ENCODE measurements at places on chromosomes 2 and 18. TPM values are rescaled to one million over a fixed set of nuclear protein-coding genes. Genes with fewer than 3 reads are reported as not detected.

DNA sequence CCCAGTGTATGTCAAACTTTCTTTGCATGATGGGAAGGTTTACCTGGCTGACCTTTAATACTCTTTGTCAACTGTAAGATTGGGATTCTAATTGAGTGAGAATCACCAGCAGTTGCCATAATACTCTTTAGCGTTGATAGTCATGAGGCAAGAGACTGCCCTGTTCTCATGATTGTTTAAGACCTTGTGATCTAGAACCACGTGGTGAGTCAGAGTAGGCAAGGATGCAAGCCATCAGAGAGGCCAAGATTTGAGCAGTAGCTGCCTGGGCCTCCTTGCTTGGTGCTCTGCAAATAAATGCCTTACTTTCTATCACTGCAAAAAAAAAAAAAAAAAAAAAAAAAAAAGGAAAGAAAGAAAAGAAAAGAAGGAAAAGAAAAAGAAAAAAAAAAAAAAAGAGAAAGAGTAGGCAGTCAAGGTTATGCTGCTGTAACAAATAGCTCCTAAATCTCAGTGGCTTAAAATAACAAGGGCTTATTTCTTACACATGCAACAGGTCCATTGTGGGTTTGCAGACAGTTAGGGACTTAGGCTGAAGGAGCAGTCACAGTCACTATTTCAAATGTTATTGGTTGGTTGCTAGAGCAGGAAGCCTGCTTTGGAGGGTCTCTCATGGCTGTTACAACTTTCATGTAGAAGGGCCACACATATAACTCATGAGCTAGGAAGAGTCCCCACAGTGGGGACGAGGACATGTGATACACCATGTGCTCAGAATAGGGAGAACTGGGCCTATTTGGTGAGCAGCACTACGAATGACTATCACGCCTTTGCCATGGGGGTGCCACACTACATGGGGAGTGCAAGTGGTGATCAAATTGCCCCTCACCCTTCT is 21.7 kb downstream of the IL1R2 start:
- no peak for DNase-seq
- H3K27ac ChIP-seq = no peak overlapping the region
- H3K4me1 ChIP-seq = no peaks in the 10 kb centered on the region
- no peaks in the 10 kb centered on the region for H3K27me3 ChIP-seq

The TUBA3E gene
- 0.15 TPM for polyA plus RNA-seq

DNA sequence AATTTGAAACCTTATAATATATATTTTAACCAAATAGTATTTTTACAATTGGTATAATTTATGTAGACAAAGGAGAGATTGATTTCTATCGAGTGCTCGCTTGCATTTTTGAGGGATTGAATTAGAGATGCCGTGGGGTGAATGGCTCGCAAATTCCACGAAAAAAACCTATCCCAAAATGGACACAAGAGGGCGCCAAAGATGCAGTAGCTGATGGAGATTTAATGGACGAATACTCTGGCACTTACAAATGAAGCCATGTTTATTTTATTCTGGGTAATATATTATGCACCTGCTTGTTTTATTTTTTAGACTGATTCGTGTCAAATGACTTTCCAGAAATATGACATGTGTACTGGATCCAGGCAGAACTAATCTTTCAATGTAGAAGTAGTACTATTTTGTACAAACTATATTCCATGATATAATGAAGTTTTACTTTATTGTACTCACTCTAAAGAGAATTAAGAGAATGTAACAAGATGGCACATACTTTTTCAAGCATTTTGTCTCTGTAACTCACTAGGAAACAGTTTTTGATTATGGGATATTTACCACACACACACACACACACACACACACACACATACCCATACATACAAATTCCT is 505.4 kb downstream of the PLCL1 start:
- H3K27ac ChIP-seq = no peak overlapping the region
- H3K4me3 ChIP-seq = no peak overlapping the region
- no peaks in the 10 kb centered on the region for H3K4me1 ChIP-seq
- H3K36me3 ChIP-seq = no peaks in the 10 kb centered on the region

- H3K27me3 ChIP-seq = no peaks in the 10 kb centered on the region
- peaks cover 10% of the 10 kb centered on the region for H3K4me1 ChIP-seq
- H3K4me3 ChIP-seq = no peak overlapping the region
- DNase-seq = no peak
- no peak overlapping the region for H3K27ac ChIP-seq
These were observed 311.9 kb downstream of the MYCN start for GRCh38 chr2:16252251-16252650.

The QPCT gene
- polyA plus RNA-seq = 1.5 TPM

DNA sequence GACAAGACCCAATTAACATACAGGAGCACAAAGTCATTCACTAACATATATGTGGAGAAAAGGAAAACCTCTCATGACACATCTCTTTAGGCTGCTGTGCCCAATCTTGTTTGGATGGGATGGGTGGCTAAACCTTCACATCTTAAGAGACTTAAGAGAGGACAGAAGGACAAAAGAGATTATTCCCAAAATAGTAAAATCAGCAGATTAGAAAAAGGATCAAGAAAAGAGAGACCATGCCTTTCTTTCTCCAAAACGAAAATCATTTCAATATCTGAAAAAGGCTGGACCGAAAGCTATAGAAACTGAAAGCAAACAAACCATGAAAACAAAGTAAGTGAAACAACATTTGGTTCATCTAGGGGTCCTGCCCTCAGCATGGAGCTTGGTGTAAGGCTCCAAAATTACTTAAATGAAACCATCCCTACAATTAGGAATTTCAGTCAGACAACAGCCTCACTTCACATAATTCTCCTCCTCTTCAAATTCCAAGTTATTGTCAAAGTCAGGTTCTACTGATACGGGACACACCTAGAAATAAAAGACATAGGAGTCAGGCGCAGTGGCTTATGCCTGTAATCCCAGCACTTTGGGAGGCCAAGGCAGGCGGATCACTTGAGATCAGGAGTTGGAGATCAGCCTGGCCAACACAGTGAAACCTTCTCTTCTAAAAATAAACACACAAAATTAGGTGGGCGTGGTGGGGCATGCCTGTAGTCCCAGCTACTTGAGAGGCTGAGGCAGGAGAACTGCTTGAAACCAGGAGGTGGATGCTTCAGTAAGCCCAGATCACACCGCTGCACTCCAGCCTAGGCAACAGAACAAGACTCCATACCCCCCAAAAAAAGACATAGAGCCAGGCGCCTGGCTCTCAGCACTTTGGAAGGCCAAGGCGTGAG is 5.2 kb downstream of the STARD7 start:
- no peak overlapping the region for H3K27ac ChIP-seq
- no peaks in the 10 kb centered on the region for H3K36me3 ChIP-seq
- H3K27me3 ChIP-seq = no peaks in the 10 kb centered on the region
- DNase-seq = no peak

DNA sequence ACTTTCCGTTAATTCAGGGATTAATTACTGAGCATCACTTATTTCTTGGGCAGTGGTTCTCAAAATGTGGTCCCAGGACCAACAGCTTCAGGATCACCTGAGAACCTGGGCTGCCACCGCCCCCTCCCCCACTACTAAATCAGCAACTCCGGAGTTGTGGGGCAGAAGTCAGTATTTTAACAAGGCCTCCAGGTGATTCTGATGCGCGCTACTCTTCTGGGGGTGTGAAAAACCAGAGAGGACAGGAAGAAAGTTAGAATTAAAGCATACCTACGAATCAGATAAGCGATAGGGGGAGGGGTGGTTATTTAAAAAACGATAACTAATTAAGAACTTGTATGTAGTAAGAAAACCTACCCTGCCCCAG is 319 bp downstream of the ZSCAN30 start:
- H3K27me3 ChIP-seq = no peaks in the 10 kb centered on the region
- no peaks in the 10 kb centered on the region for H3K36me3 ChIP-seq
- H3K27ac ChIP-seq = no peak overlapping the region
- DNase-seq = peak; percentile 45
- H3K4me1 ChIP-seq = peaks cover 7% of the 10 kb centered on the region

The ANKRD53 gene
- polyA plus RNA-seq = 2.2 TPM

GRCh38 chr2:29607038-29607420 is 314.4 kb downstream of the ALK start:
- no peak for DNase-seq
- no peak overlapping the region for H3K4me3 ChIP-seq
- no peaks in the 10 kb centered on the region for H3K4me1 ChIP-seq
- no peaks in the 10 kb centered on the region for H3K36me3 ChIP-seq

DNA sequence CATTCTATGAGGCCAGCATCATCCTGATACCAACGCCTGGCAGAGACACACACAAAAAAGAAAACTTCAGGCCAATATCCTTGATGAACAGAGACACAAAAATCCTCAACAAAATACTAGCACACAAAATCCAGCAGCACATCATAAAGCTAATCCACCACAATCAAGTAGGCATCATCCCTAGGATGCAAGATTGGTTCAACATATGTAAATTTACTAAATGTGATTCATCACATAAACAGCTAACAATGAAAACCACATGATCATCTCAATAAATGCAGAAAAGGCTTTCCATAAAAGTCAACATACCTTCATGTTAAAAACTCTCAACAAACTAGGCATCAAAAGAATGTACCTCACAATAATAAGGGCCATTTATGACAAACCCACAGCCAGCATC is 65.3 kb downstream of the WDPCP start:
- no peaks in the 10 kb centered on the region for H3K36me3 ChIP-seq
- no peaks in the 10 kb centered on the region for H3K4me1 ChIP-seq
- no peaks in the 10 kb centered on the region for H3K27me3 ChIP-seq
- H3K4me3 ChIP-seq = no peak overlapping the region
- no peak overlapping the region for H3K27ac ChIP-seq

DNA sequence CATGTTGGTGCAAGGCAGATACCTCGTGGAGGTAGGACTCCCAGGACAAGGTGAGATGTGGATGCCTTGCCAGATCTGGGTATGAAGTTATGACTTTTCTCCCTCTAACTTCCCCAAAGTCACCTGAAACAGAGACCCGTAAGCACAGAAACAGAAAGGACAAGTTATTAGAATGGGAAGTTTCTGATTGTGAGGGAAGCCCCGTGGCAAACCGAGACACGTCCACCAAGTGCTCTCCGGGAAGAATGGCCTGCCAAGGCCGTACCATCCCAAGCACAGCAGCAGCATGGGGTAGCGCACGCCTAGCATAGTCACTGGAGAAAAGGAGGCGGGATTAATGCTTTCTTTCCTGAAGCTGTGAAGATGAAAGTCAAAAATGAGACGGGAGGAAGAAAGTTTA is 110.6 kb downstream of the ZNF532 start:
- H3K27ac ChIP-seq = no peak overlapping the region
- H3K4me1 ChIP-seq = peaks cover 2% of the 10 kb centered on the region
- no peaks in the 10 kb centered on the region for H3K36me3 ChIP-seq
- DNase-seq = no peak

DNA sequence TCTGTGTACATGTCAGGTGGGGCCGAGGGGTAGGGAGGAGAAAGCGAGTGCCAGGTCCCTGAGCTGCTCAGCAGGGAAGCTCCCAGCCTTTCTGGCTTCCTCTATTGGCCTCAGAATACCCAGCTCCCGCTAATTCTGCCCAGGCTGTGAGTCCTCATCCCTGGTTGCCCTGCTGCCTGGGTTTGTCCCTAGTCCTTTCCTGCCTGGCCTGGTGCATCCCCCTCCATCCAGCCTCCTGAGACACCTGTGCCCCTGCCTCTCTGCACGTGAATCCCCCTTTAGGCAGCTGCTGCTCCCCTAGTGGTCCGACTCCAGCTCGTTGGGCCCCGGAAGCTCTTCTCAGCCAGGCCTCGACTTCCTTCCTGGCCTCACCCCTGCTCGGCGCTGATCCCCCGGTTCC is 54.6 kb downstream of the INHBB start:
- H3K27me3 ChIP-seq = no peaks in the 10 kb centered on the region
- no peak overlapping the region for H3K27ac ChIP-seq
- peak; percentile 10 for DNase-seq
- H3K4me3 ChIP-seq = no peak overlapping the region
- no peaks in the 10 kb centered on the region for H3K36me3 ChIP-seq
- H3K4me1 ChIP-seq = no peaks in the 10 kb centered on the region

DNA sequence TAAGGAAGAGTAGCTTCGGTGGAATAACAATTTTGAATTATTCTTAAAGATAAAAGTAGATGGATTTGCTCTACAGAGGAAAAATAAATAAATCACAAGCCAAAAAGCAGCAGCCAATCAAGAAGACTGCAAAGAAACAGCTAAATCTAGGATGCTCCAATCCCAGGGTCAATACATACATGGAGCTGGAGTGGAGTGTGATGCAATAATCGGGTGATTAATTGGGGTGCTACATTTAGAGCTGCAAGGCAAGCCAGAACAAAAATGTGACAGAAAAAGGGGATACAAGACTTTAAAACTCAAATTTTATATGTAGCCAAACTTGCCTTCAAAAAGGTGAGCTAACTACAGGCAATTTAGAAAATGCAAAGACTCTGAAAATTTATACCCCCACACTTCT is 215.8 kb downstream of the TCF4 start:
- no peak for DNase-seq
- H3K4me3 ChIP-seq = no peak overlapping the region
- no peak overlapping the region for H3K27ac ChIP-seq
- H3K4me1 ChIP-seq = no peaks in the 10 kb centered on the region

DNA sequence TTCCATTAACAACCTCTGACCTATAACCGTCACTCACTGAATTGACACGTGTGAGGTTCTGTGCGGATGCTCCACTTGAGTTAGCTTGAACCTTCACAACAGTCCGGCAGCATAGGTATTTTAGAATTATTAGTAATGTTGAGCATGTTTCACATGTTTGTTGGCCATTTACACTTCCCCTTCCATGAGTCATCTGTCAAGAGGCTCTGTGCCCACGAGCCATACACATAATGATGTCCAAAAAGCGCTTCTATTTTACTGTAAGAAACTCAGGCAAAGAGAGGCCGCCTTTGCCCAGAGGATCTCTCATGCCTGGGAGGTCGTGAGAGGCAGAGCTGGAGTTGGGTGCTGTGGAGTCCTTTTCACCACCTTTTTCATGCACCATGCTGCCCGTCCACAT is 28.9 kb upstream of the TMEM214 start:
- no peaks in the 10 kb centered on the region for H3K27me3 ChIP-seq
- no peaks in the 10 kb centered on the region for H3K36me3 ChIP-seq
- H3K4me3 ChIP-seq = no peak overlapping the region
- DNase-seq = no peak

GRCh38 chr2:157269922-157270321 is 12.4 kb downstream of the GALNT5 start:
- no peak for DNase-seq
- H3K4me1 ChIP-seq = no peaks in the 10 kb centered on the region
- no peak overlapping the region for H3K4me3 ChIP-seq
- no peaks in the 10 kb centered on the region for H3K36me3 ChIP-seq
- no peaks in the 10 kb centered on the region for H3K27me3 ChIP-seq

- H3K4me3 ChIP-seq = peak overlapping the region; percentile 79
- H3K4me1 ChIP-seq = peaks cover 1% of the 10 kb centered on the region
- DNase-seq = no peak
- no peaks in the 10 kb centered on the region for H3K36me3 ChIP-seq
- H3K27me3 ChIP-seq = no peaks in the 10 kb centered on the region
These were observed 598 bp upstream of the CEP68 start for GRCh38 chr2:65055422-65056214.

DNA sequence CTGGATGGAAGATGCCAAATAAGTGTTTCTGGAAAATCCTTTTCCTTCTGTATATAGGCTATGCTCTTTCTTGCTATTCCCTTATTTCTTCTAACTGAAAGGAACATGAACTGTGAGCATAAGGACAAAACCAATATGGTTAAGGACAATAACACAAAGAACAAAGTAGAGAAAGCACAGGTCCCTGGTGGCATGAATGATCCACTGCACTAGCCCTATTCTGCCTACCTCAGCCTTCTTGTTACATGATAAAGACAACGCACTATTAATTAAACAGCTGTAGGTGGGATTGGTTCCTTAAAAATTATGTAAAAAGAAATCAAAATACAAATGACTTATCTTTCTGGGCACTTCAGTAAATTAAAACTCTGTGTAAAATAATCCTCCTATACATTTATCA is 1.9 kb upstream of the WDR75 start:
- peaks cover 9% of the 10 kb centered on the region for H3K4me1 ChIP-seq
- H3K4me3 ChIP-seq = no peak overlapping the region
- H3K36me3 ChIP-seq = no peaks in the 10 kb centered on the region
- H3K27ac ChIP-seq = no peak overlapping the region

Data from ovary (tissue), 10 donors.